ENCODE measurements at places on chromosomes 4 and X.

GRCh38 chr4:56289934-56290333 is 97.4 kb downstream of the AASDH start:
- no peak for DNase-seq

GRCh38 chrX:38112566-38112965 is 106.2 kb downstream of the SYTL5 start:
- no peak for DNase-seq

GRCh38 chr4:2179717-2180116 is 62.2 kb downstream of the HAUS3 start:
- DNase-seq = no peak

- DNase-seq = no peak
Observed at GRCh38 chr4:67713529-67714247, 12.7 kb upstream of the UBA6 start.

DNA sequence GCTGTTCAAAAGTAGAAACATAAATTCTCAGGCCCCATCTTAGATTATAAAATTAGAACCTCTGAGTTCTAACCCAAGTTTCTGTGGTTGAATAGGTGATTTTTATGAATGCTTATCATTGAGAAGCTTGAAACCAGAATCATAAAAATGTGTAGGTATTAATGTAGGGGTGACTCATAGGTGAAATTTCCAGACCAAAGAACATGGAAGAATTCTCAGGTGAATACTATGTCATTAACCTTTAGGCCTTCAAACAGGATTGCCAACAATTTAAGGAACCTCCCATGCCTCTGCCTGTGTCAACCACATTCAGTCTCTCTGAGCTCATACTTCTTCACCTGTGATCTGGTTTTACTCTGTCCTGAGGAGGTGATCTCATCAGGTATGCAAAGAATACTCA is 177.8 kb downstream of the NPFFR2 start:
- no peak for DNase-seq

DNA sequence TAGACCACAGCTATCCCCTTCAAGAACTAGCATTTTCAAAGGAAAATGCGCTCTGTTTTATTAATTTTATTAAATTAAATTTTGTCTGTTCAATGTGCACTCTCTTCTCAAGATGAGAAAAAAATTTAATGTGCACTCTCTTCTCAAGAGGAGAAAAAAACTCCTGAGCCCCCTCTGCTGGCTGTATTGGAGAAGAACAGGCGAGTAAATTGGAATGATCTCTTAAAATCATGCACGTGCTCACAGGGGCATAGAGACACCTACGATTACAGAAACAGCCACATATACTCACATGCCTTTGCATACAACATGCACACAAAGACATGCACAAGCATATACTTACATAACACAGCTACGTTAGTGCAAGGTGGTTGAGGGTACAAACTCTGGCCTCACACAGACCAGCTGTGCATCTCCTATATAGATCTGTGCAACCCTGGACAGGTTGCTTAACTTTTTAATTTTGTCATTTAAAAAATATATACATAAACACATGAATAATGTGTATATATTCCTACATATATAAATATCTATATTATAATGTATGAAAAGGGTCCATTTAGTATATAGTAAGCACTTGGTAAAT is 176.2 kb upstream of the CXorf66 start:
- DNase-seq = no peak

GRCh38 chrX:127276326-127276725 is 456.8 kb downstream of the PRR32 start:
- DNase-seq = no peak

GRCh38 chrX:39843318-39843717 is 254.4 kb downstream of the BCOR start:
- DNase-seq = no peak

GRCh38 chr4:8419222-8420041 is 21.1 kb downstream of the ACOX3 start:
- no peak for DNase-seq

DNA sequence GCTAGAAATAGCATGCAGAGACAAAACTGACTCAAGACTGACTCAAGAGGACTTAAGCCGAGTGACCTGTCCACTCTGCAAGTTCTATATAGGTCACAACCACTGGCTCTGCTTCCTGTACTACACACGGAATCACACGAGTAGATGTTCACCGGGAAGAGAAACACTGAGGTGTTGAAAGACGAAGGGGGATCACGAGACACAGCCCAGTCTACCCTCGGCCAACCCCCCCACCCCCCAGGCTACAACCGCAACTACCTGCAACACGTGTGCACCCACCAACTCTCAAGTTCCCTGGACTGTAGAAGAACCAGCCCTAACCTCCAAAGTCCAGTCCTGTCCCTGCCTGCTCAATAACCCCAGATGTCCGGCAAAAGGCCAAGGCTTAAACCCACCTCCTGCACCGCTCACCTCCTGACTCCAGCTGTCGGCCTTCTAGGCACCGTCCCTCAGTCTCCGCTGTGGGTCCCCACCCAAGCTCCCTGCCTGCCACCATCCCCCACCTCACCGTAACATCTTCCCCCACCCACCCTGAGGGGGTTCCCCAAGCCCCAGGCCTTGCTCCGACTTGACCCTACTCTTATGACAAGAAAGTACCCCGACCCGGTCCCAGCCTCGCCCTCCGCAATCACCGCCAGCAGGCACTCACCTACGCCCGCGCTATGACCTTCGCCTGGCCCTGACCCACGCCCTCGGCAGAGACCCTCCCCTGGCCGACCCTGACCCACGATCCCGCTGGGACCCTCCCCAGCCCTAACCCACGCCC is 739 bp downstream of the GAK start:
- DNase-seq = no peak

DNA sequence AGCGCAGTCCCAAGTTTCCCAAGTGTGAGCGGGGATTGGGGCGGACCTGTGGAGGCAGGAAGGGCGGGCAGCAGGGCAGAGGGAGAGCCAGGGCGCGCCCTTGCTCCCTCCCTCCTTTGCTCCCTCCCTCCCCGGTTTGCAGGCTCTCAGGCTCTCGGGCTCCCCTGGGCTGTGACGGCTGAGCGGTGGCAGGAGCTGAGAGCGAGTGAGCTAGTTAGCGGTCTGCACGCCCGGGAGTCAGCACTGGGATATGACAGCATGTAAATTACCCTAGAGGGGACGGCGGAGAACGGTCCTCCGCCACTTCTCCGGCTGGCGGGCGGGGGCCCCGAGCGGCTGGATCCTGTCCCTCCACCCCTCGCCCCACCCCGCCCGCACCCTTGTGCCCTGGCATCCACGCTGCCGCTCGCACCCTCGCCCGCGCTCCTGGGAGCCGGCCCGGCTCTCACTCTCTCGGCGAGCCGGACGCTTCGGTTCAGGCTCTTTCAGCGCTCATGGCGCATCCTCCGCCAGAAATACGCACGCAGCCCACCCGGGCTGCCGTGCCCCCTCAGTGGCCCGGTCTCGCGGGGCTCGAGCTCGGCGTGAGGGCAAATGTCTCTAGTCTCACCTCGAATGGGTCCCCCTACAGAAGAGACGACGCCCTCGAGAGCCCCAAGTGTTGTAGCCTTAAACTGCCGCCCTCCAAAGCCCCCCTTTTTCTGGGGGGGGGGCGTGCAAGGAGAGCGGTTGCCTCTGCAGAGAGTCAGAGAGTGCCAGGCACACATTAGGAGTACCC is at the start of gene TSC22D3:
TSC22D3 (minus strand) TSS at position 54 of the 778 bp plus-strand sequence. CDS start 368 bp downstream, outside the sequence.
- peak; percentile 5 for DNase-seq

- DNase-seq = no peak
Observed at GRCh38 chr4:61320631-61321030, 120.5 kb downstream of the ADGRL3 start.

- no peak for DNase-seq
Observed at GRCh38 chr4:99763635-99764101, 53.0 kb upstream of the DAPP1 start.

GRCh38 chr4:141571362-141571761 is 65.0 kb upstream of the IL15 start:
- DNase-seq = no peak

- no peak for DNase-seq
Observed at GRCh38 chr4:5186271-5187064, 135.2 kb downstream of the STK32B start.

- DNase-seq = no peak
Observed at GRCh38 chr4:160831165-160831922, 1332.5 kb downstream of the FSTL5 start.

- no peak for DNase-seq
Observed at GRCh38 chr4:141575884-141576283, 60.5 kb upstream of the IL15 start.

- no peak for DNase-seq
Observed at GRCh38 chrX:47864300-47864699, 27.6 kb downstream of the ZNF81 start.

DNA sequence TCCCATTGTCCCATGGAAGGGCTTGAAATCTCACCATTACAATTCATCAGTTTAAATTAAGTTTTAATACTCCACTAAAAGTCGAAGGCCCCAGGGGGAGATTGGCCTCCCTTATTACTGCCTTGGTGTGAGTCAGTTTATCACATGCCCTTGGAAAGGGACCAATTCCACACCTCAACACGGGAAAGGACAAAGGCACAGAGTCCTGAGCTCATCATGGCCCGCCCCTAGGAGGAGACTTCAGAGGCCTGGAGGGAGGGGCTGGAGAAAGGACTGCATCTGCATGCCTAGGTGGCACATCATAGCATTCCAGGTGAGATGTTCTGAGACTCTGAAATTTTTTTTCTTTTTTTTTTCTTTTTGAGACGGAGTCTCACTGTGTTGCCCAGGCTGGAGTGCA is 2.8 kb upstream of the SEL1L3 start:
- DNase-seq = no peak

GRCh38 chr4:165449333-165449732 is 70.5 kb downstream of the CPE start:
- DNase-seq = no peak

GRCh38 chrX:134774190-134775048 is 116.1 kb upstream of the PLAC1 start:
- DNase-seq = no peak

DNA sequence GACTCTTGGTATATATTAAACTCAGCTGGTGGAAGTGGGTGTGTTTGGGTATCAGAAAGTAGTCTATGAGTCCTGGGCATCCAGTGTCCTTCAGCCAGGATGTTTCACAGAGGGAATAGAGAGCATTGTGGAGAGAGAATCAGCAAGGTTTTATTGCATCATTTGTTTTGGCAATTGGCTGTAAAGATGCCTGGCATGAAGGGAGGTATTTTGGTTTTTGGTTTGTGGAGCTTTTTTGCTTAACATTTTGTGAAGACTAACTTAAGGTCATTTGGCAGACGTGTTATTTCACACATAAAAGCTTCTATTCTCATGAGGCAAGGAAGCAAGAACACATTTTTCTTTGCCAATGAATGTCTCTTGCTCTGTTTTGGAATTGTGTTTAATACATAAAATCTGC is 71.1 kb downstream of the DCLK2 start:
- no peak for DNase-seq

DNA sequence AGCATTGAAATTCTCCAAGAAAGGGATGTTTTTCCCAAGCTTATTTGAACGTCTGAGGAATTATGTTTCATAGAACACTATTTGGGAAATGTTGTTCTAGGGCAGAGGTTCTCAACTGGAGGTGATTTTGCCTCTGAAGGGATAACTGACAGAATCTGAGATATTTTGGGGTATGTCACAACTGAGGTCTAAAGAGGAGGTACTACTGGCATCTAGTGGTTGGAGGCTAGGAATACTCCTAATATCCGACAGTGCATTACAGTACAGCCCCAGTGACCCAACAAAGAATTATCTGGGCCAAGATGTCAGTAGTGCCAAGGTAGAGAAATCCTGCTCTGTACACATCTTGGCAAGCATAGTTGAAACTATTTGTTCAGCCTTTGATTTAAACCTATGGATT is 6.4 kb downstream of the HSPA4L start:
- no peak for DNase-seq

- no peak for DNase-seq
Observed at GRCh38 chrX:40300286-40300890, 202.6 kb upstream of the BCOR start.

DNA sequence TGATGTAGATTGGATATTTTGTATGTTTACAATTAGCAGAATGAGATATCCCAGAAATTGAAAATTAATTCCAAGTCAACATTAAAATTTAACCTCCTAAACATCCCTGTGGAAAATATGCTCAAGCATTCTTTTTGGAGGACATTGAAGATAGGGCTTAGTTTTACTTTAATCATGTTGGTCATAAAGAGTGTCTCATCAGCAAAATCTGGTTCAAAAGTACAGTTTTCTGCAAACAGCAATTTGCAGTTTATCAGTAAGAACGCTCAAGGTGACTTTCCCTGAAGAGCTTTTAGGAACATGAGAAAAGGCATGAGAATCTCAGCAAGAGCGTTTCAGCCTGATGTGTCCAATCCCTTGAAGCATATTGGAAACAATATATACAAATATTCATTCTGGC is 889.8 kb downstream of the CENPC start:
- no peak for DNase-seq

- no peak for DNase-seq
Observed at GRCh38 chr4:152417673-152418072, 118.2 kb downstream of the FBXW7 start.

DNA sequence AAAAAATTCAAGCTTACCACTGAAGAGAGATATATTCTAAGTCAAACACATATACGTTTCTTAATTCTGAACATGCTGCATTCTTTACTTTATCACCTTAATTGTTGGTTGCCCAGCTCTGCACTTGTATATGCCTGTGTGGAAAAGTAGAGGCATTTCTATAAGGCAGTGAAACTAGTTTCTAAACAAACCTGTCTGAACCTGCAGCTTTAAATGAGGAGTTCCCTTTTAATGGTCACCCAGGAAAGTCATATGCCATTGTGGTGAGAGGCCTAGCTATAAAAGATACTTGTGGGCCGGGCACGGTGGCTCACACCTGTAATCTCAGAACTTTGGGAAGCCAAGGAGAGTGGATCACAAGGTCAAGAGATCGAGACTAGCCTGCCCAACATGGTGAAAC is 147.4 kb upstream of the RXFP1 start:
- DNase-seq = no peak

GRCh38 chr4:13910556-13910955 is 283.0 kb upstream of the BOD1L1 start:
- DNase-seq = no peak

DNA sequence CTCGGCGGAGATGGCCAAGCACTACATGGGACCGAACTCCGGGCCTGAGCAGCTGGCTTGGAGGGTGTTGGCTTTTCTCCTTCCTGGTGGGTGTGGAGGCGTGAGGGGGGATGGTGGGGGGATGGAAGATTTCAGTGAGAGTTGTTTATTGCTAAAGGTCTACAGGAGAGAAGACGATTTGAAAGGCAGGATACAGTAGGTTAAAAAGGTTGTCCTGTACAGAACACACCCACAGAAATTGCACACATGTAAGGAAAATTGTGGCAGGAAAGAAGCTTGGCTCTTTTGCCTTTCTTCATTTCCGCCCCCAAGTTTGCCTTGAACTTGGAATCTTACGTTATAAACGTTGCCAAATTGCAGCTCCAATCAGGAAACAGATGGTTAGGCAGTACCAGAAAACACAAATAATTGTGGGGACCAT is 74.1 kb upstream of the STOX2 start:
- no peak for DNase-seq

DNA sequence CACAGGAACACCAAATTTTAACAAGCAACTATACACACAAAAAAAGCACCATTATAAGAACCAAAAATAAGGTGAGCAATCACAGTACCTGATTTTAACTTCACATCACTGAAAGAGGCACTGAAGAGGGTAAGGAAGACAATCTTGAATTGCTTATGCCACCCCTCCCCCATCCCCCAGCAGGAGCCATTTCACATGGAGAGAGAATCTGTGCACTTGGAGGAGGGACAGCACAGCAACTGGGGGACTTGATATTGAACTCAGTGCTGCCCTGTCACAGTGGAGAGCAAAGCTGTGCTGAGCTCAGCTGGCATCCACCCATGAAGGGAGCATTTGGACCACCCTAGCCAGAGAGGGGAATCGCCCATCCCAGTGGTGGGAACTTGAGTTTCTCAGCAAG is 56.0 kb downstream of the NUDT11 start:
- DNase-seq = no peak

Measured in AML-193 (cell line).